ENCODE measurements at places on chromosomes 5 and 9.
A peak's percentile ranks its signal among the peaks of the same experiment; 100 is the strongest.

DNA sequence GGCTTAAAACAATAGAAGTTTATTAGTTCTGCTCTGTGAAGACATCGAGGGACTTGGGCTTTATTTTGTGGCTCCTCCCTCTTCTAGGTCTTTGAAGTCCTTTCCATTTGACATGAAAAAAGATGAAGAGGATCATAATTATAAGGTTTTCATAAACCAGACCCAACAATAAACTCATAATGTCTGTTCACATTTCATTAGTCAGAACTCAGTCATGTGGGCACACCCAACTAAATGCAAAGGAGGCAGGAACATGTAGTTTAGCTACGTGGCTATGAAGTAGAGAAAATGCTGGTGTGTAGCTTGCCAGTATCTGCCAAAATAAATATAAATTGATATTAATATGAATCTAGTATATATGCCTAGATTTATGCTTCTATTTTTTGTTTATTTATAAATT, 393.9 kb upstream of the C9orf72 start:
- no peaks in the 10 kb centered on the region for H3K4me1 ChIP-seq
- H3K36me3 ChIP-seq, result no peaks in the 10 kb centered on the region
- H3K27ac ChIP-seq, result no peak overlapping the region
- no peak for DNase-seq
- no peaks in the 10 kb centered on the region for H3K27me3 ChIP-seq

DNA sequence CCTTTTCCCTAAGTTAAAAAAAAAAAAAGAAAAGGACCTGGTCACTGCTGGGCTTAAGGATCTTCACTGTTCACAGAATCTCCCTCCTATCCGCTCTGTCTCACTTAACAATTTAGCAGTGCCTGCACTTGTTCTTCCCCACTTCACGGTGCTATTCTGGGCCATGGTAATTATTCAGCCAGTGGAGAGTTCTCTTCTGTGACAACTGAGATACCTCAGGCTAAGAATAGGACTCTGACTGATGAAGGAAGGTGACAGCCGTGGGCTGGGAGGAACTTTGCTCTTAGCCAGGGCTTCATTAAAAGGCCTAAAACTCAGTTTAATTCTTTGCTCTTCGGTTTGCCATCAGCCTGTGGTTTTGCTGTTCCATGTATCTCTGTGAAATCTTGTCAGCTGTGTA, 51.9 kb upstream of the ENTREP1 start:
- DNase-seq, result no peak
- no peaks in the 10 kb centered on the region for H3K36me3 ChIP-seq
- no peaks in the 10 kb centered on the region for H3K4me1 ChIP-seq
- no peak overlapping the region for H3K4me3 ChIP-seq
- no peak overlapping the region for H3K27ac ChIP-seq
- H3K27me3 ChIP-seq, result no peaks in the 10 kb centered on the region

DNA sequence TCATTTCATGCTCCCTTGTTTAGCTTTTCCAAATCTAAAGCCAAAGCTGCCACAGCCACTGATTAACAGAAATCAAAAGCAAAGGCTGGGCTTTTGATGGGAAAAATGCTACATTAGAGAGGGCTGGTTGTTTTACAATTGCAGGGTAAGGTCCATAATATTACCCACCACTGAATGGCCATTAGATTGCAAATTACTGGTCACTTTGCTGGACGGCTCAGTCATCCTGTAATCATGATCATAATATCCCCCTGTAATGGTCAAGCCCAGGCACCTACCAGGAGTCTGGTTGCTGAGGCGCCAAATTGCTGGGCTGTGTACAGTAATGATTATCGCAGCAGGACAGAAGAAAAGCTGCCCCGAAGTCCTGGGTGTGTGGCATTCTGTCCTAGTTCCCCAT, 286.5 kb downstream of the ZSWIM6 start:
- no peak overlapping the region for H3K27ac ChIP-seq
- H3K4me1 ChIP-seq, result no peaks in the 10 kb centered on the region
- no peak for DNase-seq
- H3K4me3 ChIP-seq, result no peak overlapping the region
- no peaks in the 10 kb centered on the region for H3K27me3 ChIP-seq
- no peaks in the 10 kb centered on the region for H3K36me3 ChIP-seq

DNA sequence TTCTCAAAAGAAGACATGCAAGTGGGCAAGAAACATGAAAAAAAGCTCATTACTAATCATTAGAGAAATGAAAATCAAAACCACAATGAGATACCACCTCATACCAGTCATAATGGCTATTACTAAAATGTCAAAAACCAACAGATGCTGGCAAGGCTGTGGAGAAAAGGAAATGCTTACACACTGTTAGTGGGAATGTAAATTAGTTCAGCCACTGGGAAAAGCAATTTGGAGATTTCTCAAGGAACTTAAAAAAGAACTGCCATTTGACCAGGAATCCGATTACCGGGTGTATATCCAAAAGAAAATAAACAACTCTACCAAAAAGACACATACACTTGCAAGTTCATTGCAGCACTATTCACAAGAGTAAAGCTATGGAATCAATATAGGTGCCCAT, 595.4 kb upstream of the RIOK2 start:
- DNase-seq, result no peak
- no peaks in the 10 kb centered on the region for H3K36me3 ChIP-seq
- no peaks in the 10 kb centered on the region for H3K27me3 ChIP-seq
- H3K4me3 ChIP-seq, result no peak overlapping the region

DNA sequence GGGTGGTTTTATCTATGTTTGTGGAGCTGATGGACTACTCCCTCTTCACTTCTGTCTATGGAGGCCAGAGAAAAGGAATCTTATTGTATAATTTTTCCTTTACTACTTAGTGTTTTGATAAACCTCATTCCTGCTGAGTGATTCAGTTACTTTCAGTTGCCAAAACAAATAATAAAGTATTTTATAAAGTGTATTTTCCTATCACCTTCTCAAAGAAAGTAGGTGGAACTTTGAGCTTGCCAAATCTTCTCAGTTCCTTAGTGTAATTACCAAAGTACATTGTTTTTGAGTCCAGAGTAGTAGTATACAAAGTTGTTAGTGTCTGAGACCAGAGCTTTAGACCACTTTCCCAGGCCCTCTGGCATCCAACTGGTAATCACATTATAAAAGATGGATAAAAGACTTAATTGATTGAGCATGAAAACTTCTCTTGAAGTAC, 13.5 kb downstream of the RABGAP1 start:
- DNase-seq, result no peak
- H3K27ac ChIP-seq, result no peak overlapping the region
- no peak overlapping the region for H3K4me3 ChIP-seq
- no peaks in the 10 kb centered on the region for H3K4me1 ChIP-seq
- H3K27me3 ChIP-seq, result no peaks in the 10 kb centered on the region

DNA sequence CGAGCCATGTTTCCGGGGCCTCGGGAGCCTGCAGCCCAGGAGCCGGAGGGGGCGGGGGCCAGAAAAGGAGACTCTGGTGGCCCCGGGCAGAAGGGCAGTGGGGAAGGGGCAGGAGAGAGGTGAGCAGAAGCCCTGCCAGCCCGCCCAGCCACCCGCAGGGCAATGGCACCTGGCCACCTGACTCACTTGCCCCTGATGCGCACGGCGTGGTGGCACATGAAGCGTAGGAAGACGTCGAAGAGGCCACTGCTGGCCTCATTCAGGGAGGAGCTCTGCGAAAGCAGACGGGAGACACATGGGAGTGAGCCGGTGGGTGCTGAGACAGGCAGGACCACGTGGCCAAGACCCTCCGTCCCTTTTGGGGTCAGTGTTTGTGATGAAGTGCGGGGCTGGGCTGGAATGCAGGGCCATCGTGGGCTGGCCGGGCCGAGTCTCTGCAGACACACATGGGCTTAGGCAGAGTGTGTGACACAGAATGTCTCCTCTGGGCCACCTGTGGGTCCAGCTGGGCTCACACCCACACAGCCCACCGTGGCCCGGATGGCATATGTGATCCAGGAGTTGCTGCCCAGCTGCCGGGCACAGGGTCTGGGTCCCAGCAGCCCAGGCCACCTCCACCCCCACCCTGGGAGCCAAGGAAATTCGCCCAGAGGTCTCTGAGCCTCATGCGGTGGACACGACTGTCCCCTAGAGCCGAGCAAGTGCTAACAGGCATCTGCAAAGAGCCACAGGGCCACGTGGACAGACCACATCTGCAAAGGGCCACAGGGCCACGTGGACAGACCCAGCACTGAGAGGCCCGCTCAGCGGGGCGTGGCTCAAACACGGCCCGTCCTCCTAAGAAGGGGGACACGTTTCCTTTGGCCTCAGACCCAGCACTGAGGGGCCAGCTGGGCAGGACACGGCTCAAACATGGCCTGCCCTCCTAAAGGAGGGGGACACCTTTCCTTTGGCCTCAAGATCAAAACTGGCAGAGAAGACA, 23.6 kb downstream of the TERT start:
- no peak overlapping the region for H3K27ac ChIP-seq
- no peak for DNase-seq
- H3K4me1 ChIP-seq, result no peaks in the 10 kb centered on the region
- no peaks in the 10 kb centered on the region for H3K27me3 ChIP-seq
- no peaks in the 10 kb centered on the region for H3K36me3 ChIP-seq
- H3K4me3 ChIP-seq, result no peak overlapping the region

DNA sequence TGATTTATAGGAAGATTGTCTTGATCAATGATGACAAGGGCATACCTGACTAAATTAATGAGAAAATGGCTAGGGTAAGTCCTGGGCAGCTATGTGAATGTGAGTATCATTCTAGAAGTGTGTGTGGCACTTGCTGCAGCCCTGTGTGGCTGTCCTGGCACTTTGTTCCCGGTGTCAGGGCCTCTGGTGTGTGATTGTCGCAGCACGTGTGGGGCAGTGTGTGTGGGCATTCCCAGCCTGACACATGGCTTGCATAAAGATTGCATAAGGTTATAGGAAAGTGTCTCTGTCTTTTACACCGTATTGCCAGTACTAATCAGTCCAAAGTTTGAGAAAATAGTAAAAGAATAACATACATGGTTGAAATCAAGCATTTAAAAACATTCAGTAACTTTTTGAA, 74.4 kb downstream of the TRIO start:
- H3K4me3 ChIP-seq, result no peak overlapping the region
- peak overlapping the region; percentile 59 for H3K27ac ChIP-seq
- DNase-seq, result peak; percentile 59
- H3K36me3 ChIP-seq, result no peaks in the 10 kb centered on the region
- no peaks in the 10 kb centered on the region for H3K27me3 ChIP-seq

DNA sequence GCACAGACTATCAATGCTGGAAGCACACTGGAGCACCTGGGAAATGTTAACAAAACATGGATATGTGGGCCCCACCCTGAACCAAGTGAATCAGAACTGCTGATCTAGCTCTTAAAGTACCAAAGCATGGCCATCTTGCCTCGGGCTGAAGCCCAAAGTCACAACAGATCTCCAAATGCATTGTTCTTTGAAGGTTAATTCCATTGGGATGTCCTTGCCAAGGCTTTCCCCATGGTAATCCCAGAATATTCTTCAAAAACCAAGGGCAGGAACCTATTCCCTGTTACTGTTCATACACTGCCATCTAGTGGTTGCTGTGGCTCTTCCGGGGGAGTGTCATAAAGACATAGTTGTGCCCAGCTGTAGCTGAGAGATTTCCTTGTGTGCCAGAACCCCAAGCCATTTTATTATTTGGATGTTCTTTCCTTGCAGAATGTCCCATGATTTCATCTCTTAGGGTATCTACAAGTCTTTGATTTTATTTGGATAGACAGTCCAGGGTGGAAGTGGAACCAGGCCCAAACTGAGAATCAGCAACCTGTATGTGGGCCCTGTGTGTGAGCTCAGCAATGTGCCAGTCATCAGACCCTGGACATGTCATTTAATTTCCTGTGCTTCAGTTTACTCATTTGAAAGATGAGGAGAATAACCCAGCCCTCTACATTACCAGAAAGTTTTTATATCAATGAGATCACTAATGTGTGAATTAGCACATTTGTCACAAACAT, 290.0 kb downstream of the ACTL7B start:
- no peak for DNase-seq
- H3K27me3 ChIP-seq, result no peaks in the 10 kb centered on the region
- H3K4me1 ChIP-seq, result no peaks in the 10 kb centered on the region
- no peaks in the 10 kb centered on the region for H3K36me3 ChIP-seq

- H3K36me3 ChIP-seq, result no peaks in the 10 kb centered on the region
- no peak for DNase-seq
- no peaks in the 10 kb centered on the region for H3K27me3 ChIP-seq
- H3K4me1 ChIP-seq, result no peaks in the 10 kb centered on the region
Observed at GRCh38 chr5:144028636-144029035, 141.8 kb downstream of the YIPF5 start.

- no peaks in the 10 kb centered on the region for H3K27me3 ChIP-seq
- no peak overlapping the region for H3K27ac ChIP-seq
- no peaks in the 10 kb centered on the region for H3K36me3 ChIP-seq
- no peaks in the 10 kb centered on the region for H3K4me1 ChIP-seq
- no peak overlapping the region for H3K4me3 ChIP-seq
- DNase-seq, result no peak
Observed at GRCh38 chr5:3538886-3539285, 56.7 kb upstream of the IRX1 start.

GRCh38 chr9:17291766-17292165, 156.9 kb downstream of the CNTLN start:
- DNase-seq, result no peak
- H3K27me3 ChIP-seq, result no peaks in the 10 kb centered on the region
- H3K36me3 ChIP-seq, result no peaks in the 10 kb centered on the region
- no peaks in the 10 kb centered on the region for H3K4me1 ChIP-seq
- H3K27ac ChIP-seq, result no peak overlapping the region

DNA sequence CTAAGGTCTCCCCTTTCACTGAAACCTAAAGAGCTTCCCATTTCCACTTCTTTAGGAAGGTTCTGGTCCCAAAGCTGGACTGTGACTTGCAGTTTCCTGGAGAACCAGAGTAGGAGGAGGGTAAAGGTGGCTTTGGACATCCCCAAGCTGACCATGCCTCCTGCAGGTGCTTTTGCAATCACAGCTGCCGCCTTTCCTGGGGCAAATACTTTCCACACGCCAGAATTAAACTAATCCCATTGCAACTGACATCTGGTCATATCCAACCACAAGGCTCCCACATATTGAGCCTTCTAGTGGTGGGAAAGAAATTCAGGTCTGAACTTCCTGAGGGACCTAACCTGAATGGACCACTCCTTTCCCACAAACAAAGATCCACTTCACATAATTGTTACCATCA, 92.7 kb downstream of the NRG2 start:
- H3K27ac ChIP-seq, result no peak overlapping the region
- no peaks in the 10 kb centered on the region for H3K27me3 ChIP-seq
- DNase-seq, result no peak
- no peaks in the 10 kb centered on the region for H3K36me3 ChIP-seq

GRCh38 chr9:117409321-117409720, 5.5 kb downstream of the ASTN2 start:
- H3K4me3 ChIP-seq, result no peak overlapping the region
- peaks cover 21% of the 10 kb centered on the region for H3K27me3 ChIP-seq
- H3K36me3 ChIP-seq, result no peaks in the 10 kb centered on the region
- DNase-seq, result no peak
- H3K27ac ChIP-seq, result no peak overlapping the region

GRCh38 chr5:4942831-4943178, 197.3 kb upstream of the ADAMTS16 start:
- no peaks in the 10 kb centered on the region for H3K36me3 ChIP-seq
- no peak overlapping the region for H3K27ac ChIP-seq
- no peak for DNase-seq
- no peak overlapping the region for H3K4me3 ChIP-seq
- no peaks in the 10 kb centered on the region for H3K27me3 ChIP-seq

- H3K4me1 ChIP-seq, result no peaks in the 10 kb centered on the region
- no peak overlapping the region for H3K27ac ChIP-seq
- H3K27me3 ChIP-seq, result no peaks in the 10 kb centered on the region
- H3K4me3 ChIP-seq, result no peak overlapping the region
Observed at GRCh38 chr5:126682856-126683255, 82.1 kb downstream of the PHAX start.

Data from Peyer's patch (tissue), 4 donors.